ENCODE measurements at places on chromosomes 3 and 15.

- DNase-seq = no peak
Observed at GRCh38 chr3:140438736-140439470, 239.0 kb upstream of the TRIM42 start.

- no peak for DNase-seq
Observed at GRCh38 chr15:86743283-86743903, 663.7 kb downstream of the AGBL1 start.

- DNase-seq = no peak
Observed at GRCh38 chr15:82641129-82641798, 5.9 kb downstream of the CPEB1 start.

- DNase-seq = no peak
Observed at GRCh38 chr3:9214185-9214584, 35.3 kb downstream of the SRGAP3 start.

DNA sequence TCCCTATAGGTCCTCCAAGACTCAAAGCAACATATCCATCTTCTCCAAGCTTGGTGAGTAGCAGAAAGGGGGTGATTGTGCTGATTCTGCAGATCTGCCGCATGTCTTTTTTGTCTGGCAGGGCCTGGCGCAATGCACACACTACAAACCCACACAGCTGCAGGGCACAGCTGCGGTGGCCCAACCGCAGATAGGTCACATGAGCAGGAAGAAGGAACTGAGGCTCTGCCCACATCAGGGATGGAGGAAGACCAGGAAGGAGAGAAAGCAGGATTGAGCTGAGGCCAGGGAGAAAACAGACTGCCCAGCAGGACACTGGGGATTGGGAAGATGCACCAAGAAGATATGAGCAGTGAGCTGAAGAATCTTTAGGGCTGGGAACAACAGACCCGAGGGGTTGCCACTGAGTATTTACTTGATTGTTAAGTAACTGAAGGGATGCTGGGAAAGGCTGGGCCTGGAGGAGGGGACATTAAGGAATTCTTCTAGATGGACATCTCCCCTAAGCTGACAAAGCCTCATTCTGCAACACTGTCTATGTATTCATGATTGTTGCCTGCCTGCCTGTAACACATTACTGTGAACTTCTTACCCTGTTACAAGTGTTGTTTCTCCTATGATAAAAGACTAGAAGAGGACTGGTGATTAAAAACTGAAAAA lies 126.7 kb downstream of the MYLK start:
- no peak for DNase-seq

- DNase-seq = no peak
Observed at GRCh38 chr3:16337856-16338540, 73.0 kb downstream of the OXNAD1 start.

- DNase-seq = no peak
Observed at GRCh38 chr3:55481744-55482495, 5.2 kb downstream of the WNT5A start.

GRCh38 chr3:20007960-20008359 lies 4.1 kb downstream of the PP2D1 start:
- no peak for DNase-seq

GRCh38 chr15:88400084-88400483 lies 67.1 kb downstream of the MRPL46 start:
- DNase-seq = no peak

DNA sequence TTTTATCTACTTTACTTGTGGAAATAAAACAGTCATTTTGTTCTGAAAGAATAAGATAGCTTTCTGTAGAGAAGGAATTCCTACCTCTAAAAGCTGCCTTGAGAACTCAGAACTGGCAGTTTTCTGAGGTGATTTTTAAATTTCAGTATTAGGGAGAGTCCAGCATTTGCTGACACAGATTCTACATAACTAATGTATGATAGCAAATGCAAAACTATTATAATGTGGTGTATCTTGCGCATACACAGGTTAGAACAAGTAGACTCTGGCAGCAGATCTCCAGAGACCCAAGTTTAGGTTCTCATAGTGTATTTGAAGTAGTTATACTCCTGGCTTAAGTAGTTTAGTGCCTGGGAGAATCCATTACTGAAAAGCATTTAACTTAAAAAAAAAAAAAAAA lies 30.8 kb downstream of the OIP5 start:
- no peak for DNase-seq

DNA sequence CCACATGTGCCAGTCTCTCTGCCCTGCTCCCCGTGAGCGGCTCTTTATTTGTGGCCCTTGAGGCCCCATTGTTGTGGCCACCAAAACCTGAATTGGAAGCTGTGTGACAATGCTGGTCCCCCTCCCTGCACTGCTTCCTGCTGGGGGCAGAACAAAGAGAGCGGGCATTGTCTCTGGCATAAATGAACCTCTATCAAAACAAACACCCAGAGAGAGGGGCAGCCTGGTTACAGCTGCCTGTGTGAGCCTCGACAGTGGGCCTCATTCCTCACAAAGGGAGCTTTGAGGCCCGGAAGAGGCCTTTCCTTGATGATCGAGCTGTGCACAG lies 152.9 kb downstream of the IGF1R start:
- no peak for DNase-seq

DNA sequence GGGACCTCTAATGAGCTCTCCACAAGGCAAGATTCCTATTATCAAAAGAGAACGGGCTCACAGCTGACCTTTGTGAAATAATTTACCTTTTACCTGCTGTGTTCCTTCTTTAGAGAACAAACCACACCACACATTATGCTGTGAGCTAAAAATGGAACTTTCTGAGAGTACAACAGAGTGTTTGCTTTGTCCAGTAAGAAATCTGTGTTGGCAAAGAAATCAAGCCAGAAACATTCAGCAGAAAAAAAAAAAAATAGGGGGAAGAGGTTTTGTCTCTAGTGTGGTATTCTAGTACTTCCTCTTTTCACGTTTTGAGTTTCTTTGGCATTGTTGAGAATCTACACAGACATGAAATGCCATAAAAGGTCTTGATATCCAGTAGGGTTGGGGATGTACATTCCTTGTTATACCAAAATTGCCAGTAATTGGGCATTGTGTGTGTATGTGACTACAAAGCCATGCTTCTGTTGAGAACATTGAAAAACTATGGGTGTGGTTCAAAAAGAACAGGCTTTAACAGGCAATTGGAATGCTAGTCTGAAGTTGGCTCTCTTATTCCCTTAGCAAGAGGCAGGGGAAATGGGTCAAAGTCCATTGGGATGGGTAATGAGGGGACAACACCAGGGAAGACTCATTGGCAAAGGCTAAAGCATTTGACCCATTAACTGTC lies 273.5 kb downstream of the NEK10 start:
- DNase-seq = no peak

GRCh38 chr15:72113347-72114031 lies 4.5 kb downstream of the MYO9A start:
- DNase-seq = no peak

GRCh38 chr15:26158176-26158575 lies 295.0 kb upstream of the ATP10A start:
- no peak for DNase-seq

GRCh38 chr15:31828594-31828993 lies 201.7 kb upstream of the CHRNA7 start:
- no peak for DNase-seq

DNA sequence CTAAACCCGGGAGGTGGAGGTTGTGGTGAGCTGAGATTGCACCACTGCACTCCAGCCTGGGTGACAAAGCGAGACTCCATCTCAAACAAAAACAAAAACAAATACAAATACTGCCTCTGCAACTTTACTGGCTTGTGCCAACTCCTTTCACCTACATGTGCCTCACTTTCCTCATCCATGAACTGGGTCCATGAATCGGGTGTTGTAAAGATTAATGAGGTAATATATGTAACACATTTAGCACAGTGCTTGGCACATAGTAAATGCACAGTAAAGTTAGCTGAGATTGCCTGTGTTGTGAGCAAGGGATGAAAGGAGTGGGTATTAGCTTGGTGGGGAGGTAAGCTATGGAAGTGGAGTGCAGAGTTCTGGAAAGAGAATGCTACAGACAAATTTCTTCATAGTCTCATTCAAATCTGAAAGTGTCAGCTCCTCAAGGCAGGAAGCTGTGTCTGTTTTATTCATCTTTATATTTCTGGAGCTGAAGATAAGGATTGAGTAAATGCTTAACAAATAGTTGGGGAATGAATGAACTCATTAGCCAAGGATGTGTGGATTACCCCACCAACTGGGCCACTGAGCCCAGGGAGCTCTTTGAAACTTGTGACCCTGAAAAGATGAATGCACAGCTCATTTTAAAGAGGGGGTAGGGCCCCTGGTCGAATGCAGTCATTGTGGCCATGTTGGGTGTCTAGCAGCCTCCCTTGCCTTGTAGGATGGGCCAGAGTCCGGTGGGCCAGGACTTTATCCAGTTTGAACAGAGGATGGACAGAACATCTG lies 7.7 kb upstream of the CDCP1 start:
- DNase-seq = no peak

DNA sequence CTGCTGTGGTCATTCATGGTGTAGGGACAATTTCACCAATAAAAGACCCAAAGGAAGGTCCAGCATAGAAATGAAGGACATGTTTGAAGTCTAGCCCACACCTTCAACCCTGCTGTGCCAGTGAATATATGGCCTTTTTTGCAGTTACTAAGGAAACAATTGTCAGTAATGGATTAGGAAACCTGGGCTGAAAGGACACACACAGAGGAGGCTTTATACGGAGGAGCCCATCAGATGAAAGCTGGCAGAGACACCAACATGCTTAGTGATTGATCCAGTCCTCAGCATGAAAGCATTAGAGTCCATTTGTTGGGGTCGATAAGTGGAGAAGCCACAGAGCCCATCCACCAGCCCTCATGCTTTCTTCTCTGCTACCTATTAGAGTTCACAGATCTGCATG lies 584.3 kb downstream of the AGBL1 start:
- no peak for DNase-seq

DNA sequence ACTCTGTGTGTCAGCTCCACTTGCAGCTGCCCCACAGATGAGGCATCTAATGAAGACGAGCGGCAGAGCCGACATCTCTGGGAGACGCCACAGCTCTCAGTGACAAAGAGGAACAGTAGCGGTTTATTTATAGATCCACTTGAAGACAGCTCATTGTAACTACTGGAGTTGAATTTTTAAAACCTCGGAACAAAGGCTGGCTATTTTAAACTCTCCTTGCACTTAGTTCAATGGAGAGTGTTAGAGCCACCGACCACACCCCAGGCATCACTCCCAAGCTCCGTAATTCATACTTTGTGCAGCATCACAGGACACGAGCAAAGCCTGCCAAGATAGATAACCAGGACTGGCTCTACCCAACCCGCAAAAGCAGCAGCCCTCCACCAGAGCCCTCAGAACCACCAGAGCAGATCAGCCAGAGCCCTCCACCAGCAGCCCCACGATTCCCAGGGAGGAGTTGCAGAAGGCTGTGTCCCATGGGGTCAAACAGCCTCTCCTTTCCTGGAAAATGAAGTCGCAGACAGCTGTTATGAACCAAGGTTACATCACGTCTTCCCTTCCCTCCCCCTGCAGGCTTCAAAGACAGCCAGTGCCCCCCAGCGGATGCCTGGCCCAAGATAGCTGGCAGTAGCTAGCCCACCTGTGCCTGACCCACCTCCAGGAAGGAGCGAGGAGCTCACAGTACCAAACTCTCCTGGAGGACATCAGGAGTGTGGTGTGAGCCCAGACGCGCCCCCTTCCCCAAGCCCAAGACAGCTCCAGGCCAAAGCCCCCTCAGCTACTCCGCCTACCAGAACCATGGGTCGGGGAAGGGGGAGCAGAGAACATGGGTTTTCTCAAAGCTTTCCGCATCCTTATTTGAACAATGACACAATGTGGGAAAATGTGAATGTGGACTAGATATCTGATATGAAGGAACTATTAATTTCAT lies 45.7 kb downstream of the POC1A start:
- no peak for DNase-seq

DNA sequence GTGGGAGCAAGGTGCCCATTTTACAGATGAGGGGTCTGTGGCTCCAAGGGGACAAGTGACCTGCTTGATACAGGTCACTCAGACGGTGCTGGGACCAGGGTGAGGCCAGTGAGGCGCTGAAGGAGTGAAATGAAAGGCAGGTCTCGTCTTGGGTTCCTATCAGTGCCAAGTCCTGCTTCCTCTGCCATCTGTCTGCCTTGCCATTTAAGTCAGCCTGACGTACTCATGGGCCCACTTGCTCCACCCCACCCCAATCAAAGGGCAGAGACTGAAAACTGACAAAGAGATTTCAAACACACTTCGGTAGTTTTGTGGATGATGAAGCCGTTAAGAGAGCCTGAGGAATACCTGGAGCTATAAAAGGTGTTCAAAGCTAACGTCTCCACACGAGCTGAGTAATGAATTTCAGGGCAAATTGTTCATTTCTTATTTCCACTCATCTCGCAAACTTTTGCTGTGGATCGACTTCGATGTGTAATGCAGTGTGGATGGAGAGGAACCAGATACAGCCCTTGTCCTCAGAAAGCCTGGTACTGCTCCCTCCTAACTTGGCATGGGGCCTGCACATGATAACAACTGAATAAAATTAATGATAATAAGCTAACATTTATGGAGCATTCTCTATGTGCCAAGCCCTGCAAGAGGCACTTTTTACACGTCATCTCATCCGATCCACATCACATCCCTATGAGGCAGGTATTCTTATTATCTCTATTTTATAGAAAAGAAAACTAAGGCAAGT lies 36.6 kb downstream of the ATP2B2 start:
- no peak for DNase-seq

GRCh38 chr15:41832208-41832607 lies 4.3 kb downstream of the JMJD7 start:
- DNase-seq = no peak

GRCh38 chr3:59126446-59126845 lies 76.6 kb upstream of the CFAP20DC start:
- DNase-seq = no peak

- no peak for DNase-seq
Observed at GRCh38 chr15:60656041-60656440, 177.1 kb upstream of the ICE2 start.

GRCh38 chr15:37885651-37886050 lies 48.8 kb upstream of the TMCO5A start:
- DNase-seq = no peak

- DNase-seq = no peak
Observed at GRCh38 chr3:107085261-107085660, 292.0 kb upstream of the CCDC54 start.

DNA sequence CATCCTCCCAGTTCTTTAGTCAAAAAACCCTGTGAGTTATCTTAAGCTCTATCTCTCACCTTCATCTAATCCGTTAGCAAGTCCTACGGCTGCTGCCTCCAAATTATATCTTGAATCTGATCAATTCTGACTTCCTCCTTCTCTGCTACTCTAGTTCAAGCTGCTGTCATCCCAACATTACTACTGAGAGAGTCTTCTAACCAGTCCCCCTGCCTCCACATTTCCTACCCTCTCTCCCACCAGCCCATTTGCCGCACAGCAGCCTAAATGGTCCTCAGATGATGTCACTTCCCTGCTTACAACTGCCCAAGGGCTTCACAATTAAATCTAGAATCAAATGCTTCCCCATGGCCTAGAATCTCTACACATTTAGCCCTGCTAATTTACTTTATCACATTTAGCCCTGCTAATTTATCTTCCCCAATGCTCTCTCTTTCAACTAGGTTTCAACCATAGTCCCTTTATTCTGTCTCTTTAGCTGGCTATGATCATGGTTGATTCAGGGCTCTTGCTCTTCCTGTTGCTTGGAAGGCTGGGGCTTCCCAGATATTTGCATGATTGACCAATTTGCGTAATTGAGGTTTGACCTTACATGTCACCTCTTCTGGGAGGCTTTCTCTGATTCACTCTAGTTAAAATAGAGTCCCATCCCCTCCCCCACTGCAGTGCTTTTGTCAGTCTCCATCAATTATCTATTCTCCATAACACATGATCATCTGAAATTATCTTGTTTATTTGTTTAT lies 11.0 kb upstream of the ARL14 start:
- peak; percentile 61 for DNase-seq

Data from GM12864 (cell line).